GM20000 (cell line): ENCODE measurements at places on chromosomes 6 and 20.

GRCh38 chr6:112475083-112475482, 128.0 kb downstream of the RFPL4B start:
- no peak for DNase-seq

GRCh38 chr6:122719176-122719575, 60.3 kb upstream of the FABP7 start:
- no peak for DNase-seq

- DNase-seq = peak; percentile 74
These were observed 169.4 kb downstream of the TAF4 start for GRCh38 chr20:61896058-61896961.

- no peak for DNase-seq
These were observed 187.7 kb downstream of the UST start for GRCh38 chr6:148934539-148934938.

DNA sequence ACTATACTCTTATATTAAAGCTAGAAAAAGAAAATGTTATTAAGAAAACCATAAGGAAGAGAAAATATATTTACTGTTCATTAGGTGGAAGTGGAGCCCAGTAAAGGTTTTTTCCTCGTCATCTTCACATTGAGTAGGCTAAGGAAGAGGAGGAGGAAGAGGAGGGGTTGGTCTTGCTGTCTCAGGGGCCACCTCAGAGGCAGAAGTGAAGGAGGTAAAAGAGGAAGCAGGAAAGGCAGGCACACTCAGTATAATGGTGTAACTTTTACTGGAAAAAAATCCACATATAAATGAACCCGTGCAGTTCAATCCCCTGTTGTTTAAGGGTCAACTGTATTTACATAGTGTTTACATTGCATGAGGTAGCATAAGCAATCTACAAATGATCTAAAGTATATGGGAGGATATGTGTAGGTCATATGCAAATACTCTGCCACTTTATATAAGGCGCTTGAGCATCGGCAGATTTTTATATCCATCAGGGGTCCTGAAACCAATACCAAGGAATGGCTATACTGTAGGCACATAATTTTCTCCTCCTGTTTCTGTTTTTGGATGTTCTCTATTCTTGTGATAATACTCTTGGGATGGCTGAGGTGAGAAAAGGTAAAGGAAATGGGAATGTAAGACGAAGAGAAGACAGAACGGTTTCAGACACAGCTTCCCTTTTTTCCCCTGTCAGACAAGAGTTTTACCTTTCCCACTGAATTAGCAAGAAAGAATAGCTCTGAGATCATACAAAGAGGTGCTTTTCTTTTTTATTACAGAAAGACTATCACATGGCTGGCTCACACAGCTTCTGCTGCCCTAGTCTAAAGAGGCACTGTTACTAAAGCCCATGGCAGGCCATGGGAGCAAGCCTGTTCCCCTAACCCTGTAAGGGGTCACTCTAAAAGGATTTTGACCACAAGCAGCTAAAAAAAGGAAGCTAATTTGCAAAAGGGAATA, 59.9 kb downstream of the NUDT3 start:
- no peak for DNase-seq

DNA sequence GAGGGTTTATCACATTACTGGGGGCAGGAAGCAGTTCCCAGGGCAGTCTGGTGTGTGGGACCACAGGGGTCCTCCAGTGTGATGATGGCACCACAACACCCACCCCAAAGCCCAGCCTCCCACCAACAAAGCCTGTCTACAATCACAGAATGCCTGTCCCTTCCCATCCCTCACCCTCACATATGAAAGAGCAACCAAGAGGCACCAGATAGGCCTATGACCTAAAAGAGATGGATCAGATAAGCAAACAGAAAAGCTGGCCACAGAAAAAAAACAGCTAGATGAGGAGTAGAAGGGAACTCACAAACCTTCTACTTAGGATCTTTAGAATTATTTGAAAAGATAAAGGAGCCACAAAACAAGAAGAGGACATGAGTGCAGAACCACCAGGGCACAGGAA, 54.3 kb downstream of the SERAC1 start:
- DNase-seq = no peak

DNA sequence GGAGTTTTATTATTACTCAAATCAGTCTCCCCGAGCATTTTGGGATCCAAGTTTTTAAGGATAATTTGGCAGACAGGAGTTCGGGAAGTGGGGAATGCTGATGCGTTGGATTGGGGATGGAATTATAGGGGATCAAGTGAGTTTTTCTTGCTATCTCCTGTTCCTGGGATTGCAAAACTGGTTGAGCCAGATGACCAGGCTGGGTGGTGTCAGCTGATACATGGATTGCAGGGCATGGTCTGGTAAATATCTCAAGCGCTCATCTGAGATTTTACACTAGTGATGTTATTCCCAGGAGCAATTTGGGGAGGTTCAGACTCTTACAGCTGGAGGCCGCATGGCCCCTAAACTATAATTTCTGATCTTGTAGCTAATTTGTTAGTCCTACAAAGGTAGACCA, 54.7 kb downstream of the ENPP1 start:
- no peak for DNase-seq

GRCh38 chr6:11043378-11043960, 636 bp downstream of the ELOVL2 start:
- peak; percentile 41 for DNase-seq

GRCh38 chr6:114195027-114195365, 147.8 kb downstream of the HS3ST5 start:
- no peak for DNase-seq

DNA sequence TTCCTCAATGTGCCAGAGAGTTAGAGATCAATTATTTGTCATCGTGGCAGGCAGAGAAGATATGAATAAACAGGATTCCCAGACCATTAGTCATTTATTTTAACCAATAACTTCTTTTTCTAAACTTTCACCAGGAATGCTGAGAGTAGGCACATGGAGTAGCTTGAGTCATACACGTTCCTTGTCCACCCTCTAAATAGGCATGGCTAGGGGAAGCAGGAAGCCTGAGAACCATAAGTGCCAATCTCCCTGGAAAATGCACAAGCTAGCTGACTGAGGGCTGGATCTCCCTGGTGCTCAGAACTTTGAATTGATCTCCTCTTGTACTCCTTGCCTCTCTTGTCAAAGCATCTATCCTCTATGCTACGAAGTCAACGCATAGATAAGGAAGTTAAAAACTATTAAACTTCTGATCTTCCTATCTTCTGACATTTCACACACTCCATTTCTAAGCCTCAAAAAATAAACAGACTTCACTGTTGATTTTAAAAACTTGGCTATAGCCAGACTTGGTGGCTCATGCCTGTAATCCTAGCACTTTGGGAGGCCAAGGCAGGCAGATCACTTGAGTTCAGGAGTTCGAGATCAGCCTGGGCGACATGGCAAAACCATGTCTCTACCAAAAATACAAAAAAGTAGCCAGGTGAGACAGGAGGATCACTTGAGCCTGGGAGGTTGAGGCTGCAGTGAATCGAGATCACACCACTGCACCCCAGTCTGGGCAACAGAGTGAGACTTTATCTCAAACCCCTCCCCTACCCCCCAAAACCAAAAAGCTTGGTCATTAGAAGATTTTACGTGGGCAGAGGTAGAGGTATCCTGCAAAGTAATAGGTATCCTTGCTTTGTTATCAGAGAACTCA, 11.8 kb downstream of the ADTRP start:
- DNase-seq = no peak

DNA sequence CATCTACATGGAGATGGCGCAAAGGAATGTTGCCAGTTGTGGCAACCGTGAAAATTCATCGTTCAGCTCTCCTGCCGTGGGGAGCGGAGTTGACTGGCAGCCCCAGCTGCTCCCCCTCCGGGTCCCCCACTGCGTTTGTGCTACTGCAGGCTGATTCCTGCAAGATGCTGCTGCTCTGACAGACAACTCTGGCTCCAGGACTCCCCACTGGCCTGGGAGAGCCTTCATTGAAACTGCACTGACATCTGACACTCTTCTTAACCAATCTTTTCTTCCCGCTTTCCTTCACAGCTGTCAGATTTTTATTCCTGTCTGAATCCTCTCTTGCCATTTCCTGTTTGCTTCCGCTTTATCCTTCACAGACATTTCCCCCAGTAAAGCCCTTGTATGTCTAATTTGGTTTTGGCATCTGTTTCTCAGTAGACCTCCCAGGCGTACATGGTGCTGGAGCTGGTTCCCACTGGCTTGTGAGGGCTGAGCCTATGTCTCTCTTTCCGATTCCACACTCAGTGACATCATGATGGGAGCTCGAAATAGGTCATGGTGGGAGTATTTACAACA, 9.5 kb upstream of the ATRN start:
- no peak for DNase-seq

GRCh38 chr20:20019123-20019522, 2.0 kb downstream of the NAA20 start:
- no peak for DNase-seq

GRCh38 chr6:78954740-78955139, 87.4 kb downstream of the IRAK1BP1 start:
- no peak for DNase-seq

GRCh38 chr6:156359912-156360311, 417.3 kb upstream of the ARID1B start:
- DNase-seq = no peak

- no peak for DNase-seq
These were observed 95.3 kb downstream of the NFATC2 start for GRCh38 chr20:51447097-51447764.

GRCh38 chr20:50312002-50312681, 121.5 kb downstream of the CEBPB start:
- DNase-seq = no peak

DNA sequence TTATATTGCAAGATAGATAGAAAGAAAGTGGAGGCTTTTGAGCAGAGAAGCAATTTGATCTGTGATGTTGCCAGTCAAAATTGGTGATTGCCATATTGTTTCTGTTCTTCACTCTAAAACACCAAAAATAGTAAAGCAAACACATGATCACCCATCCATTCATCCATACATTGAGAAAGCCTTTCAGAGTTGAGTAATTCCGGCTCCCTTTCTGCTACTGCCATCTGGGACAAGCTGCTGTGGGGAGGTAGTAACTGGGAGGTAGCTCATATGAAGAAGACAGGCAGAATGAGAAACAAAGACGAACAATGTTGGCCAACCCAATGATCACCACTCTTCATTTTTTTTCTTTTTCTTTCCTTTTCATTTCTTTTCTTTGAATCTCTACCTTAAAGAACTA, 51.1 kb upstream of the HBS1L start:
- no peak for DNase-seq
